NCI-H1092 treated with DMSO at 0.1 percent for 48 hours (cell line): ENCODE measurements at places on chromosomes 2 and 18.

DNA sequence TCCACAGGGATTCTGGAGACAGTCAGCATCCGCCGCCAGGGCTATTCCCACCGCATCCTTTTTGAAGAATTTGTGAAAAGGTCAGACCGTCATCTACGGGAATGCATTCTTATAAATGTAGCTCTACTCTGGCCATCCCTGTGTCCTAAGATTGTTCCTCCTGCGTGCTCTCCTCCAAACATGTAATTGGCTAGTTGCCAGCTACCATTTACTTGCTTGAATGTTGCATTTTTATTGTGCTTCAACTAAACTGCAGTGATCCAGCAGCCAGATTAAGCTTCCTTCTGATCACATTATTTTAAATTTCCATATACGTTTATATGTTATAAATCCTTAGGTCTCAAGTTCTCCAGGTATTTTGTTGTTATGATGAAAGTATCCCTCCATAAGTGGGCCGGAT, 248.5 kb upstream of the SP5 start:
- DNase-seq: no peak

DNA sequence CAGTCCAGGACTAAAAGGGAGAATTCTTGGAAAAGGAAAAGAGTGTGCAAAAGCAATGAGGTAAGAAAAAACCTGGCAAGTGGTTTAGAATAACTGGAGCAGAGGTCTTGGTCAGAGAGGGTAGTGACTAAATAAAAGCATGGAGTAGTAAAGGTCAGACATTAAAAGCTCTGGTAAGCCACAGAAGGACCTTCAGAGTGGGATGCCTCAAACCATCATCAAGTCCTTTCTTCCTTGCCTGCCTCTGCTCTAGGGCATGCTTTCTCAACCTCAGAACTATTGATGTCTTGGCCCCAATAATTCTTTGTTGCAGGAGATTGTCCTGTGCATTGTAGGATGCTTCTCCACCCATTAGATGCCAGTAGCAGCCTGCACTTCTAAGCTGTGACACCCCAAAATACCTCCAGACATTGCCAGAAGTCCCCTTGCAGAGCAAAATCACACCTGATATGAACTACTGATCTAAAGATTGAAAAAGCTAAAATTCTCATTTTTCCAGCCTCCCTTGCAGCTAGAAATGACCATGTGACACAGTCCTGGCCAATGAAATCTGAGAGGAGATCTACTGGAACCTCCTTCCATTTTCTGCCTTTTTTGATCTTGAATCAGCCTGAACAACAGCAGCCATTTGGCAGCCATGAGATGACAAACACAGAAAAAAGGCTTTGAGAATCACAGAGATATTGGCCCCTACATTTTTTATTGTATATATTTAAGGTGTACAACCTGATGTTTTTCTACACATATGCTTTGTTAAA, 48.1 kb downstream of the EVA1A start:
- DNase-seq: no peak

DNA sequence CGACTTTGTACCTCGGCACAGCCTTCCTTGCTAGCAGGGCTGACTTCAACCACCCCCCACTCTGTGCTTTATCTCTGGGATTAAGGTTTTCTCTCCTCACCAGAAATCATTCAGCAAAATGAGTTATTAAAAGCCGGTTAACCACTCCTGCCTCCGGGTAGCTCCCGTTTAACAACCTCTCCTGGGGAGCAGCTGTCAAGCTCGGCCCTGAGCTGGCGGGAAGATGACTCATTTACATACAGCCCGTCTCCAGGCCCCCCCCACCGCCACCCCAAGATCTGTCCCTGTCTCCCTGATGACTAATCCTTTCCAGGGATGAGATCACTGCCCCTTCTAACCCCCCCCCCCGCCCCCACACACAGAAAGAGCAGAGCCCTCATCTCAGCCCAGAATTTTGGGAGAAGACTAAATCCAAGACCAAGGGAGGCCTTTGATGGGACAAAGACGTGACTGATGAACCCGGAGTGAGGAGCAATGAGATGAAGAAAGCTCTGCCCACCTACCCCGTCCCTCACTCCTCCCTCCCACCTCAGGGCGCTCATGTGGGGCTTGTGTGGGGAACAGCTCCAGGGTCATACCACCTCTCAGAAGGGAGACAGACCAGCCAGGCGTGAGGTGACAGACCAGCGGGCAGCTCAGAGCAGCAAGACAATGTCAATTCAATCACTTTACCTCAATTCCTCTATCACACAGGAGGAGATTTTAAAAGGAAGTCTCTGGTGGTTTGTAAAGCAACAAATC, 131.4 kb downstream of the MSH2 start:
- DNase-seq: no peak

- DNase-seq: no peak
Observed at GRCh38 chr2:113391073-113391472, 46.4 kb upstream of the ZNG1B start.

DNA sequence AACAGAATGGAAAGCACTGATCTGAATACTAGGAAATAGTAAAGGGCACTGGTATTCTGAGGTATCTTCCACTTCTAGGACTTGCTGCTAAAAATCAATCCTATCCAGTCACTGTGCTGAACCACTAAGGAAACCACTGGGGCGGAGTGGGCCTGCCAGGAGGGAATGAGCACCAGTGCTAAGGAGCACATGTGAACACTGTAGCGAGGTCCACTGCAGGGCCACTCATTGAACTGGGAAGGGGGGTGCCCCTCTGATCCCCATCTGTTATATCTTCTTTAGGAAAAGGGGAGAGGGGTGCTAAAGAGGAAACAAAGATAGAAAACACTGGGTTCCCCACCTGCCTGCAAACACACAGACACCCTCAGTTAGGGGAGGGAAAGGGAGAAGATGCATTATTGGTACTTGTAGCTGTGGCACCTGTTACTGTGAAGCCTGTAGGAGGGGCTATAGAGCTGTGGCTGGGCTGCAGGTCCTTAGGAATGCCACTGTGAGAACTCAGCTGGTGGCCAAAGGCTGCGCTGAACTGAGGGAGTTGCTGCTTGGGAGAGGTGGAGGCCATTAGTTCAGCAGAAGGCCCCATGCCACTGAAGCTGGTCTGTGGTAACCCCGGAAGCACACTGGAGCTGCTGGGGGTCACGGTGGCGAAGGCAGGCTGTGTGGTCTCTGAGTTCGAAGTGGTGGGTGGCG, 81.8 kb downstream of the INO80D start:
- no peak for DNase-seq

DNA sequence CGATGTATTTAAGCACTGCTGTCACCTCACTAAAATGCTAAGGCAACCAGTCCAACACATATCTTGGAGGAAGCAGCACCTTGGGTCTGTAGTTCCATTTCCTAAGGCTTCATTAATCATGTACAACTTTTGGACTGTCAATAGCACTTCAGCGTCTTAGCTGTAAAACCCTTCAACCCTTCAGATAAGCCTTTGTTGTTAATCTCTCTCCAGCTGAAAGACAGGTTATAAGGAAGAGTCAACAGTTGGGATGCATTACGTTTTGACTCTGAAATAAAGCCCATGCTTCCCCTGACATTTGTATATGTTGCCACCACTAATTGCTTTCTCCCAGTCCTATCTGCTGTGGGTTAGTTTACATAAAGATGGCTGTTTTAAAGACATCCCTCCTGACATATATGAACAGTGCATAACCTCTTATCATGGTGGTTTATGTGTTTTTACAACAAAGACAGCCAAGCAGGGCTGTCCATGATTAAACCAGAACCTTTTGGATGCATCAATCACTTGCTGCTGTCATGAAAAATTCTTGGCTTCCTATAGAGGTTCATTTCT, 81.5 kb downstream of the EPHA4 start:
- no peak for DNase-seq

DNA sequence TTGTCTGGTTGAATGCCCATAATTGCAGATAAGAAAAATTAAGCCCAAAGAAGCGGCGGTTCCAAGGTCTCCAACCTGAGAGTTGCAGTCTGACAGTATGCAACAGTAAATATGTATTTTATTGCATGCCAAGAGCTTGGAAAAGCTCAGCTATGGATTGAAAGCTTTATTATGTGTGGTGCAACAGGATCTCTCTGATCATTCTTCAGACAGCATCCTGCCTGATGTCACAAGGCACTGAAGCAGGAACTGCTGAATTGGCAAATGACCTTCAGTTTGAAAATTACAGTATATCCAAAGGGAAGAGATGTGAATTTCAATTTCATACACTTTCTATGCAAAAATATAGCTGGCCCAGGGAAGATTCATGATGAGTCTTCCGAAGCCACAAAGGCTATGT, 42.5 kb downstream of the DOCK10 start:
- DNase-seq: no peak
